Stimulated activated CD8-positive, alpha-beta memory T cell treated with anti-CD3 and anti-CD28 coated beads, Interleukin-12 subunit alpha, Interleukin-12 subunit beta, amount 100 ng/mL, for 1 hour (primary cell): ENCODE measurements at places on chromosomes 13 and 19.

DNA sequence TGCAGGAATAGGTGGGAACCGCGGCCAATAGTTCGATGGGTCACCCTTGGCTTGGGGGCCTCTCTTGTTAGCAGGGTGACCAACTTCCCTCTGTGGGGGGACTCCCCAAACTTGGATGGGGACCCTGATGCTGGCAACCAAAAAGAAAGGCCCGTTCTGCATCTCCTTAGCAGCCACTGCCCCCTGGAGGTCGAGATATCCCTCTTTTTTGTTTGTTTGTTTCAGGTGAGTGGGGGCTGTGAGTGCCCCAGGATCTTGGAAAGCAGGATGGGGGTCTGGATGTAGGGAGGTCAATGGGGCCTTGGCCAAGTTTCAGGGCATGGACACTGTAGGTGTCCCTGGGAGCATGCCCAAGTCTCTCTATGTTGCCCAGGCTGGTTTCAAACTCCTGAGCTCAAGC, 7.7 kb upstream of the CRTC1 start:
- DNase-seq = no peak

GRCh38 chr13:106588367-106588766, 20.4 kb upstream of the ARGLU1 start:
- no peak for DNase-seq

GRCh38 chr13:98228661-98229341, 51.7 kb upstream of the RNF113B start:
- DNase-seq = no peak

DNA sequence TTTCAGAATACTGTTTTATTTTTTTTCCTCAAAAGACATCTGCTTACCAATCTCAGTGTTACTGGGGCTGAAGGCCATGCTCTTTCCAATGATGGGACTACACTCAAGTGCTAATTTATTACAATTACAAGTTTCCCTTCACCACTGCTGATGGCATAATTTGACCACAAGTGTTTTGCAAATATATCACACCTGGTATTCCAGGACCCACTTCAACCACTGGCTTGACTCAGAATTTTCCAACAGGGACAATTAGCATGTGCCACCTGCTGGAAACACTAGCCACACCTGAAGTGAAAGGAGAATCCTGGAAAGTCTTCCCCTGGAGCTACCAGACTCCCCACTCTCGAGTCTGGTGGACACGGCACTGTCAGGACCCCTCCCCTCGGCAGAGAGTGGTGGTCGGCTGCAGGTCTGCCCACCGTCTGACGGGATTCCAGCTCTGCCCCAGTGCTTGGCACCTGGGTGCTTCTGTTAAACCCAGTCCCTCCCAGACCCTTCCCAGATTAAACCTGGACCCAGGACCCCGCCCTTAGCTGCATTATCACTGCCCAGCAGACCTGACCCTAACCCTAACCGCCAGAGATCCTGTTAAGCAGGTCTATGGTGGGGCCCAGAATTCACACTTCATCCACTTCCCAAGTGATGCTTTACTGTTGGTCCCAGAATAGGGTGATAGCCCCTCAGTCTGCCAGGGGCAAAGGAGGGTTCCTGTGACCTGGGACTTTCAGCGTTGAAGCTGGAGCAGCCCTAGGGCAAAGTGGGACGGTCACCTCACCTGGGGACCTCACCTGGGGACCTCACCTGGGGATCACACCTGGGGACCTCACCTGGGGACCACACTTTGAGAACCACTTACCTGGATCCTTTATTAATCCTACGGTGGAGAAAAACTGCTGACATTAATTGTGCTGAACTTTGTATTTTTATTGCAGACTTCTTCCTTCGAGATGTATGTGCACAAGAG, 17.6 kb upstream of the RASA3 start:
- no peak for DNase-seq

GRCh38 chr13:98199480-98199879, 22.4 kb upstream of the RNF113B start:
- DNase-seq = no peak

DNA sequence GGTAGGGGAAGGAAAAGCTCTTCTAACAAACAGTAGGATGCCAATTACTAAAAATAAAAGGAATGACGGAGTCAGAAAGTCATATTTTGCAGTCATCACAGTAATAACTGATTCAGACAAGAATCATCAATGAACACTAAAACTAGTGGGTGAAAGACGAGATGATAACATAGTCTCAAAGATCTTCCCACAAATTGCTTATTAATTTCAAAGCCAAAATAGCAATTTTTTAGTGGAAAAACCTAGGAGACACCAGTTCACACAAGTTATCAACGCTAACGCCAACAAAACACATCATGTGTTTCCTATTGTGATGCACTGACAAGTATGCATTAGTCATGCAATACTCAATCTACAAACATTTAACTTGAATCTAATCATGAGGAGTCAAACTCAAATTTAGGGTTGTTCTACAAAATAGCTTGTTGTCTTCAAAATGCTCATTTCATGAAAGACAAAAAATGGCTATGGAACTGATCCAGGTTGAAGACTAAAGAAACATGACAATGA, 18.6 kb downstream of the ZNF233 start:
- DNase-seq = no peak

DNA sequence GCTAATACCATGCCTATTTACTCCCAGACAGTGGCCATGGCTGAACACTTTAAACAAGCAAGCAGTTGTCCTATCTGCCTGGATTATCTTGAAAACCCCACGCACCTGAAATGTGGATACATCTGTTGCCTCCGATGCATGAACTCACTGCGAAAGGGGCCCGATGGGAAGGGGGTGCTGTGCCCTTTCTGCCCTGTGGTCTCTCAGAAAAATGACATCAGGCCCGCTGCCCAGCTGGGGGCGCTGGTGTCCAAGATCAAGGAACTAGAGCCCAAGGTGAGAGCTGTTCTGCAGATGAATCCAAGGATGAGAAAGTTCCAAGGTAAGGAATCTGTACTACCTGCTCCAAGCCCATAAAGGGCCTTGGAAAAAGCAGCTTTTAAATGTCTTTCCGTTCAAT, 8.6 kb downstream of the RFPL4AL1 start:
- DNase-seq = no peak

GRCh38 chr13:108060111-108060510, 155.2 kb downstream of the LIG4 start:
- no peak for DNase-seq

GRCh38 chr19:4446704-4447200, 10.8 kb downstream of the UBXN6 start:
- DNase-seq = no peak

DNA sequence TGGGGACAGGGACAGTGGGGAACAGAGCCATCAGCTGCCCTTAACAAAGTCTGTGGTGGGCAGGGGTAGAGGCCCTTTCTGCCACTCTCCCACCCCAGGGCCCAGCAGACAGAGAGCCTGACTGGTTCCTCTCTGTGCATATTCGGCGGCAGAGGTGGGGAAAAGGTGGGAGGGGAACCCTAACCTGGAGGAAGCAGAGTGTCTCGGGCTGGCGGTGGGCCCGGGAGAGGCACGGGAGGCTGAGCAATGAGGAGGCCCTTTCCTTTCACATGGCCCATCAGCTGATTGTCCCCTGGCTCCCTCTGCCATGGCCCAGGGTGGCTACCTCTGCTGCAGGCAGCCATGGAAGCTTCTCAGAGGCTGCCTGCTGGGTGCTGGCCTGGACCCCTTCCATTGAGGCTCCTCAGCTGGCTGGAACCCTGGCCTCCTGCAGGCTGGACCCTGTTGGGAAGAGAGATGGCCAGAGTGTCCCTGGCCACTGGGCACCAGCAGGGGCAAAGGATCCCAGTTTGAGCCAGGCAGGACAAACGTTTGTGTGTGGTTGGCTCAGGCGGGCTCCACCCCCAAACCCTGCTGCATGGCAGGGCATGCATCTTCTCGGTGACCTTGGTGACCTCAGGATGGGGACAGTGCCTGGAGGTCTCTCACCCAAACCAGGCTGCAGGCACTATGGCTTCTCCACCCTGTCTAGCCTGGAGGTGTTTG, 202.8 kb upstream of the ZNF536 start:
- no peak for DNase-seq

DNA sequence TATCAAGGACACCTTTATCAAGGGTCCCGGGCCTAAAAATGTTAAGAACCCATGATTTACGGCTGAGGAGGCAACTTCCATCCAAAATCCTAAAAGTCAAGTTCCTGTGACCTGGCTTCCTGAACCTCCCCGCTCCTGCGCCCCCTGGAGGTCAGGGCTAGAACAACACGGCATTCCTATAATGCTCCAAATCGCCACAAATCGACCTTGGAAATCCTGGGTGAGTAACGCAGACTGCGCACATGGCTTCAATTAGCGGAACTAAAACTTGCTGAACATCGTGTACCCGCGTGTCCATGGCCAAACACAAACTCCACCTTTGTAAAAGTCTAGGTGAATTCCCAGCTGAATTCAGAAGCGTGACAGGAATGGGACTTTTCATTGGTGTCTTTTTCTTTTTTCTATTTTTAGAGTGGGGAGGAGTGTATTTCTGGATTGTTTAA, 4.3 kb upstream of the C5AR1 start:
- peak; percentile 33 for DNase-seq

DNA sequence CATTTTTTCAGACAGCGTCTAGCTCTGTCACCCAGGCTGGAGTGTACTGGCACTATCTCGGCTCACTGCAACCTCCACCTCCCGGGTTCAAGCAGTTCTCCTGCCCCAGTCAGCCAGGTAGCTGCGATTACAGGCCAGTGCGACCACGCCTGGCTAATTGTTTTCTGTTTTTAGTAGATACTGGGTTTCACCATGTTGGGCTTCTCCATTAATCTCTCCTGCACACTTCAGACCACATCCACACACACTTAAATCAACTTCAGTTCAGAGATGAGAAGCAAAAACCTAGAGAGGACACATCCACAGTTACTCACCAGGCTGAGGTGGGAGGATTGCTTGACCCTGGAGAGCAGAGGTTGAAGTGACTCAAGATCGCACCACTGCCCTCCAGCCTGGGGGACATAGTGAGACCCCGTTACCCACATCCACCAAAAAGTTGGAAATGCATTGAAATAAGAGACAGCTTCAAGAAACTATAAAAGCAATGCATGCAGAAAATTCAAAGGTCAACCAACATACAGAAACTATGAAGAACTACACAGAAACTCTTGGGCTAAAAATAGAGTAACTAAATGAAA, 42.3 kb downstream of the ZNF611 start:
- DNase-seq = no peak

- DNase-seq = no peak
Measured at GRCh38 chr13:72599178-72599743, 128.2 kb downstream of the MZT1 start.

DNA sequence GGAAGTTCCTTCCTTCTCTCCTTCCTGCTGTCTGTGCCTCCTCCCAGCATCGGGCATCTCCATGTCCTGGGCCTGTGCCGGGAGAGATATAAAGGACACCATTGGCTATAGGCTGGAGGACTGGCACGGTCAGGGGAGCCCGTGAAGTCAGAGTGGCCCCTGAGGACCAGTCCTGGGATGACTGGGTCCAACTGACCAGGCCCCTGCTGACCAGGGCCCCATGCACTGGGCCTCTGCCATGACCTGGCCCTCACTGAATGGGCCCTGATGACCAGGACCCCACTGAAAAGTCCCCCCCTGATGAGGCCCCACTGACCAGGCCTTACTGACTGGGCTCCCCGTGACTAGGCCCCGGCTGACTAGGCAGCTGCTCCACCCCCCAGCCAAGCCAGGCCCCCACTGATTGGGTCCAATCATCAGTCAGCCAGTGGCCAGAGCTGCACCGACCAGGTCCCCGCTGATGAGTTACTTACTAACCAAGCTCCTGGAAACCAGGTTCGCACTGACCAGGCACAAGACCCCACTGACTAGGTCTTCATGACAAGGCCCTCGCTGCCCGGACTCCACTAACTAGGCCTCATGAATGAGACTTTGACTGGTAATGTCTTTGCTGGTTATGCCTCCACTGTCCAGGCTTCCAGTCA, 20.0 kb upstream of the ZNF14 start:
- no peak for DNase-seq

DNA sequence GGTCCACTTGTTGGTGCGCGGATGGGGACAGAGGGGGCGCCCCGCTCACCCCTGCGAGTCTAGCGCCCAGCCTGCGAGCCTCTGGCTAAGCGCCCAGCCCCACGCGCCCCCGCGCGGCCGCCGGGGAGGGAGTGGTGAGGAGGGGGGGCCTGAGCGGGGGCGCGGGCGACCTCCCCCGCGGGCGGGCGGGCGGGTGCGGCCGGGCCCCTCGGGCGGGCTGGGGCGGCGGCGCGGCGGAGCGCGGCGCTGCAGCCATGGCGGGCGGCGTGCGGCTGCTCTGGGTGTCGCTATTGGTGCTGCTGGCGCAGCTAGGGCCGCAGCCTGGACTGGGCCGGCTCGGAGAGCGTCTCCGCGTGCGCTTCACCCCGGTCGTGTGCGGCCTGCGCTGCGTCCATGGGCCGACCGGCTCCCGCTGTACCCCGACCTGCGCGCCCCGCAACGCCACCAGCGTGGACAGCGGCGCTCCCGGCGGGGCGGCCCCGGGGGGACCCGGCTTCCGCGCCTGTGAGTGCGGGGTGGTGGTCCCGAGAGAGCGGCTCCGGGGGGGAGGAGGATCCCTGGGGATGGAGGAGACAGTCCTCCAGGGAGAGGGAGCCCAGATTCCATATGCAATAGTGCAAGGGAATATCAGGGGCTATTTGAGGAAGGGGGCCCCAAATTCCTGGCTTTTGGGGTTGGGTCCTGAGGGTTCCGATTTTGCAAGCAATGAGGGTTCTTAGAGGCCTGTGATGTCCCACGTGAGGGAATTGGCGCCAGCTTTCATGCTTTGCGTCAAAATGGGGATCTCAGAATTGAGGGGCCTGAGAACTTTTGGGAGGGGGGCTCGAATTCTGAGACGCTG, at the start of gene LTBP4:
LTBP4 (plus strand) TSS at position 236 of the 841 bp plus-strand sequence; CDS start at position 255, 19 bp downstream.
- DNase-seq = no peak

GRCh38 chr13:80612804-80613203, 271.9 kb upstream of the SPRY2 start:
- no peak for DNase-seq

DNA sequence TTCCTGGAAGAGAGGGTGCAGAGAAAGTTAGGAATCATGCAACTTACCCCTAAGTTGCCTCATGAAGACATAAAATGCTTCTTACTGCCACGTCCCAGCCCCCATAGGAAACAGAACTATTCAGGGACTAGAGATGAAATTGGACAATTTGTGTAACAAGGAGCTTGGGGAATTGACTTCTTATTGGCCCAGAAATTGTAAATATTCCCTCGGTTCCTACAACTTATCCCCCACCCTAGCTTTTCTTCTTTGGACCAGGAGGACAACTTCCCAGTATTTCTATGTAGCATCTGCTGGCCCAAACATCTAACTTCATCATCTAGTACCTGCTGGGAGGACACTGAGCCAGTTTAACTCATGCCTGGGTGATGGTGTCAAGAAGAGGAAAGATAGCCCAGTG, at the start of gene OR1M1:
OR1M1 (plus strand) TSS at position 301 of the 400 bp plus-strand sequence. CDS start 6,184 bp downstream, outside the sequence.
- no peak for DNase-seq

GRCh38 chr13:97058926-97059325, 64.7 kb upstream of the OXGR1 start:
- no peak for DNase-seq

DNA sequence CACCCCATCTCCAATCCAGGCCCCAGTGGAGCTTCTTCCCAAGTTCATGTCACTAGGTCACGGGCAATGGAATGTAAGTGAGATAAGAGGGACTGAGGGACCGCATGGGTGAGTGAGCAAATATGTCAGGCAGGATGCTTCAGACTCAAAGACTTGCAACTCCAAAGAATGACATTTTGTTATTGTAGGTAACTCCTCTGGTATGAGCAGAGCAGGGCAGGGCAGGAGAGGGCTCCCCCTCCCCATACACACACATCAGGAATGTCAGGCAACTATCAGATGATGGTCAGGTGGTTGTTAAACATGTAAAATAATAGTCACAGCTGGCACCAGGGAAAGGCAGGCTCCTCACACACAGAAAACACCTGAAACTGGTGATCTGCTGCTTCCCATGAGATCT, 10.6 kb downstream of the ERVV-2 start:
- no peak for DNase-seq
